NCI-H1092 treated with DMSO at 0.1 percent for 48 hours (cell line): ENCODE measurements at places on chromosomes 1 and 21.

DNA sequence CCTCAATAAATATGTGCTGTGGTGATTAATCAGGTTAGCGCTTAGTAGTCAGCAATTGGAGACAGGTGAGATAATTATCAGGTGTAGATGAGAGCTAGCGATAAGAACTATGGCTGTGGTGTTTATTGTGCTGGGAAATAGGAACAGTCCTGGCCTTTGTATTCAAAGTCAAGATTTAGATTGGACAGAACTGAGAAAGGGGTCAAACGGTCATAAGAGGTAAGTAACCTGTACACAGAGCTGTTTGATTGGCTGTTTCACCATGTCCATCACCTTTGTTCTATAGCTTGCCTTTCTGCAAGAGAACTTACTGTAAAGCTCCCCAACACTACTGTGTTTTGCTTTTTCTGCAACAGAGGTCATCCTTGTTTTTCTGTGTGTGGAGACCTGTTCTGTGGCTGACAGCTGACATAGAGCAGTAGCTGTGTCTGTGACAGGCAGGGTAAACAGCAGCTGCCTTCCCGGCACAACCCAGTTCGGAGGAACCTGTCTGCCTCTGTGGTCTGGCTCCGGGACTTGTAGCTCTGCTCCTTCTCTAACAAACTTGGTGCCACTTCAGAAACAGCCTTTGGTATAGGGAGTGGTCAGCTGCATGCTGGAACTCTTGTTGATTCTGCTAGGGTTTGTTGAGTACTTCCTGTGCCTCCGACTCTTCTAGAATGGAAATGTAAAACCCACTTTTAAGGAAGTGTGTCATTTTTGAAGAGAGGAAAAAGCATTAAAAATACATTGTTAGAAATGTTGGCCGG, 21.1 kb upstream of the CDC42 start:
- no peak for DNase-seq

GRCh38 chr1:66313429-66313828, 220.5 kb upstream of the SGIP1 start:
- no peak for DNase-seq

GRCh38 chr1:54312796-54313316, 93.3 kb downstream of the SSBP3 start:
- DNase-seq: no peak

DNA sequence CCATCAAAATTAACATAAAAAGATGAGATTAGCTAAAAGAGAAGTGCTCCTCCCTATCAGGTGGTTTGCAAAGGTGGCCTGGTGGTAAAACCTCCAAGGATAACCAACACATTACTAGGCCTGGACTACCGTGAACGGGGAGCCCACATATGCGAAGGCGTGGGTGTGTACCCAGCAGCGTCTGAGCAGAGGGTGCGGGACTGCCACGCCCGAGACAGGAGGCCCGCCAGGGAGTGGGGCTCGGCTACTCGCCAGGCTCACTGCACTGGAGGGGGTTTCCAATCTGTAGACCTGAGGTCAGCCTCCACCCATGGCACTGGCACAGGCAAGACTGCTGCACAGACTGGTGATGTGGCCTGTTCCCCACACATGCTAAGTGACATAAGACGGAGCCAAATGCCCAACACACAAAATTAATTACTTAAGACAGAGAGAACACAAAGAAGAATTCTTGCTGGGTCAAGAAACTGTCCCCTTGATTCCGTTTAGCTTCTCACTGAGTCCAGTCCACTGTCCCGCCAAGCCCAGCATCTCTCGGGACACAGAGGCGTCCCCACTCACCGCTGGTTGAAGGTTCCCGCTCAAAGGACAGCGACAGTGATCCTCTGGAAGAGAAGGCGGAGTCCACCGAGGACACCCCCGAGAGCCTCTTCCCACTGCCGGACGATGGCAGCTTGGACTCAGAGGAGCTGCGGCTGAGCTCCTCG, 23.4 kb downstream of the RIPK4 start:
- DNase-seq: no peak

DNA sequence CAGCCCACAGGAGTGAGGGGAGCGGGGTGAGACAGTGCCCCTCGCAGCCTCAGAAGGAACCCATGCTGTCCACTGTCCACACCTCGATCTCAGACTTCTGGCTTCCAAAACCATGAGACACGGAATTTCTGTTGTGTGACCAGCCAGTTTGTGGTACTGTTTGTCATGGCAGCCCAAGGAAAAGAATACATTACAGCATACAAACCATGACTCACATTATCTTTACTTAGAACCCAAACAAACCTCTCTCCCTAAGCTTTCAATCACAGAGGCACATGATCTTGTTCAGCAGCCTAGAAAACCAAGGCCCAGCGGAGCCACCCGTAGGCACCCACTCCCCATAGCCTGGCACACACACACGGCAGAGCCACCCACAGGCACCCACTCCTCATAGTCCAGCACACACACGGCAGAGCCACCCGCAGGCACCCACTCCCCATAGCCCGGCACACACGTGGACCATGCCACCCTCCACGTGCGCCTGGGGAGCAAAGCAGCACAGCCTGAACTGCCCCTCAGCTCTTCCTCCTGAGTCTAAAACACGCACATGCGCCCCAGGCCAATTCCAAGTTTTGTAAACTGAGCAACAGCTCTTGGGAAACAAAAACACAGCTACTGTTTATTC, 458 bp upstream of the KRTAP10-4 start:
- peak; percentile 27 for DNase-seq

GRCh38 chr1:14055442-14056223, 355.6 kb downstream of the PRDM2 start:
- DNase-seq: no peak

DNA sequence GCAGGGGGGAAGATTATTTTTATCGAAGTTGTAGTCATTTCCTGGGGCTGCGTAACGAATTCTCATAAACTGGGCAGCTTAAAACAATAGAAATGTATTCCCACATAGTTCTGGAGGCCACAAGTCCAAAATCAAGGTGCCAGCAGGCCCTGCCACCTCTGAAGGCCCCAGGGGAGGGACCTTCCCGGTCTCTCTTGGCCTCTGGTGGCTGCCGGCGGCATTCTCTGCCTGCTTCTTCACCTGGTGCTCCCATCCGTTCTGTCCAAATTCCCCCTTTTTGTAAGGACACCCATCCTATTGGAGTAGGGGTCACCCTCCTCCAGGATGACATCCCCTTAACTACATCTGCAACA, 92.8 kb downstream of the PDE9A start:
- DNase-seq: no peak

- peak; percentile 87 for DNase-seq
These were observed at the start of gene ZBTB8A for GRCh38 chr1:32538887-32539583. Gene ZBTB8A, plus strand, starts transcription at chr1:32539427. Its CDS starts 53,505 bp downstream, at chr1:32592932.

DNA sequence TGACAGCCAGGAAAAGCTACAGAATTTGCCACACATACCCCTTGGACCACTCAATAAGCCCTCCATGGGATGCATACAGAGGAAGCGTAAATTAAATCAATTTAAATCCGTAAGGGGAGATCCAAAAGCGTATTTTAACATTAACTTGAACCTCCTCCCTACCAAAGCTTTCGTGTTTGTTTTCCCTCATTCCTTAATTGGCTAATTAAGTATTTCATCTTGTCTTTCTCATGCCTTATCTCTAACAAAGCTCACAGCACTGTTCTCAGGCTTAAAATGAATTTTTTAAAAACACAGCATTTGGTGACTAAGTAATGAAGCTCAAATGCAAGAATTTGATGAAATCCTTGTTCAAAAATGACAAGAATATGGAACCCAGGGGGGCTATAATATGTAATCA, 3.1 kb downstream of the PTPN14 start:
- no peak for DNase-seq

DNA sequence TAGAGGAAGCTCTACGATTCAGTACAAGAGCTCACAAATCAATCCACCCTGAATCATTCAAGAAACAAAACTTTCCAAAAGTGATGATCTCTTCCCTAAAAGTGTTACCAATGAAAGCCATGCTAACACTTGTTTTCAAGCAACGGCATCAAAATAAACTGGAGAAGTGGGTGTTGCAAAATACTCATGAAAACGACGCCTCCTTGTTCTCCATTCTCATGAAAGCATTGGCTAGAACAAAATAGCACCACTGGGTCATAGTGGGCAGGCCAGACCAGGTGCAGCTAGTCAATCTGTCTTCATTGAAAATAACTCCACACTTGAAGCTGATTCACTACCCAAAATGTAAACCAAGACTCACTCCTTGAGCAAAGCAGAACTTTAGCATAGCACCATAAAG, 4.3 kb downstream of the TIAM1 start:
- no peak for DNase-seq

DNA sequence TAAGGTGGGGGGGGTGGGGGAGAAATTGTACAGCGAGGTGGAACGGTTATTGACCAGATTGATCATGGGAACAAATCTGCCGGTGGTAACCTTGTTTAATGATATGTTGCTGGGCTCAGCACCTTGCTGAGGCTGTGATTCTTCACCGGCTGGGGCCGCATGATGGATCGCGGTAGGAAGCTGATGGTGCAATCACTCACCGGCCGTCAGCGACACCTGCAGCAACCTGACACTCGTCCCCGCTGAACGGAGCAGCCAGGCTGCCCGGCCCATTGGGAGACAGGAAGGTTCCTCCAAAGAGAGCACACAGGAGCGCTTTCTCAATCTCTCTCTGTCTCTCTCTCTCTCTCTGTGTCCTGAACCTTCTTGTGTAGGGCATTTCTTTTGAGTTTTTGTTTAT, 128.5 kb upstream of the RRP15 start:
- DNase-seq: no peak

DNA sequence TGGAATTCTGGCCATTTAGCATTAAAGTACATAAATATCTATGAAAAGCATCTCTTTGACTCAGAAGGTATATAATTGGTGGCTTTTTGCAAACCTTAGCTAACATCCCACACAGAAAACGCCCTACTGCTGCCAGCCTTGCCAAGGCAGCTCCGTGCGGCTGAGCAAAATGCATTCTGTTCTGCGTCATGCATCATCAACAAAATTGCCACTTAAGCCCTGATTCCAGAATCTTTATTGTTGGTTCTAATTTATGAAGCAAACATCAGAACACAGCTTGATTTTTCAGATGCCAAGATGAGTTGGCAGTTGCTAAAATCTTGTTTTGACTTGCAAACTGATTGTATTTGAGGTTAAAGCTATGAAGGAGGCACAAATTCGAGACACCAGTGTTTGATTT, 314.9 kb upstream of the DEPDC1 start:
- DNase-seq: peak; percentile 8
